EL (cell line): ENCODE measurements at places on chromosomes 5 and 9.

- peak; percentile 65 for DNase-seq
These were observed 98.9 kb downstream of the CSNK1G3 start for GRCh38 chr5:123610665-123611405.

- no peak for DNase-seq
These were observed 96.7 kb upstream of the RETREG1 start for GRCh38 chr5:16713386-16713928.

DNA sequence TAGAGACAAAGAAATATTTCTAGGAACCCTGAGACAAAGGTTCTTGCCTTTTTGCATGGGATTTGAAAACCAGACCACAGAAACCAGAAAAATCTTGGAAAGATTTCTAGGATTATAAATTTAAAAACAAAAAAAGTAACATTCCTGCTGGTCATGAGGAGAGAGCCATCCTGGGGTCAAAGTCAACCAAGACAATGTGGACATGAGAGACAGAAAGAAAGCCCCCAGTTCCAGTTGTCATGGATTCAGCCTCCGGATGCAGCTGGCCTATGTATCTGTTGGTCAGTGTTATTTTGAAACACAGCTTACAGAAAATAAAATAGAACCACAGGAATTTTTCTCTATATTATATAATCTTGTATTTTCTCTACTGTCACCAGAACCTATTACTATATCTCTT, 24.4 kb upstream of the RGMB start:
- DNase-seq = no peak

- no peak for DNase-seq
These were observed 291.2 kb downstream of the TMEM167A start for GRCh38 chr5:82785882-82786509.

- DNase-seq = no peak
These were observed 229.9 kb upstream of the GRIN3A start for GRCh38 chr9:101968392-101968791.

GRCh38 chr9:126619361-126620135, 5.8 kb downstream of the LMX1B start:
- no peak for DNase-seq

- no peak for DNase-seq
These were observed 546.6 kb upstream of the PTPRD start for GRCh38 chr9:11159318-11159862.

GRCh38 chr5:173410459-173411233, 82.4 kb upstream of the STC2 start:
- no peak for DNase-seq

DNA sequence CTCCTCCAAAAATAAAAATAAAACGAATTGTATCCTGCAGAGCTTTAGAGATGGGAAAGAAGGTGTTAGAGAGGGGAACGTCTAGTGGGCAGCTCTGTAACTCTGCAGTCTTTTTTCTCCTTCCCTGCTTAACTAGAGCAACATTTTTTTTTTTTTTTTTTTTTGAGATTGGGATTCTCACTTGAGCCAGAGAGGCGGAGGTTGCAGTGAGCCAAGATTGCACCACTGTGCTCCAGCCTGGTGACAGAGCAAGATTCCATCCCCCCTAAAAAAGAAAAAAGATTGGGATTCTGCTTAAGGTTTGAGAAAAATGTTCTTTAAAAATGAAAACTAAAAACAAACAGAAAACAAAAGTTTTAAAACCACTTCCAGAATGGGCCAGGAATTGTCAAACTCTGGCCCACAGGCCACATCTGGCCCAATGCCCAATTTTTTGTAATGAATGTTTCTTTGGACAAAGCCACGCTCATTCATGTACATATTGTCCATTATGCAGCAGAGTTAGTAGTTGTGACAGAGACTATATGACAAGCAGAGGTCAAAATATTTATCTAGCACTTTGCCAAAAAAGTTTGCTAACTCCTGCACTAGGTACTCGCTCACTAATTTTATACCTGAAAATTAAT, 98.5 kb downstream of the ZCCHC7 start:
- no peak for DNase-seq

GRCh38 chr9:113711251-113711650, 164.9 kb upstream of the ZNF618 start:
- no peak for DNase-seq

DNA sequence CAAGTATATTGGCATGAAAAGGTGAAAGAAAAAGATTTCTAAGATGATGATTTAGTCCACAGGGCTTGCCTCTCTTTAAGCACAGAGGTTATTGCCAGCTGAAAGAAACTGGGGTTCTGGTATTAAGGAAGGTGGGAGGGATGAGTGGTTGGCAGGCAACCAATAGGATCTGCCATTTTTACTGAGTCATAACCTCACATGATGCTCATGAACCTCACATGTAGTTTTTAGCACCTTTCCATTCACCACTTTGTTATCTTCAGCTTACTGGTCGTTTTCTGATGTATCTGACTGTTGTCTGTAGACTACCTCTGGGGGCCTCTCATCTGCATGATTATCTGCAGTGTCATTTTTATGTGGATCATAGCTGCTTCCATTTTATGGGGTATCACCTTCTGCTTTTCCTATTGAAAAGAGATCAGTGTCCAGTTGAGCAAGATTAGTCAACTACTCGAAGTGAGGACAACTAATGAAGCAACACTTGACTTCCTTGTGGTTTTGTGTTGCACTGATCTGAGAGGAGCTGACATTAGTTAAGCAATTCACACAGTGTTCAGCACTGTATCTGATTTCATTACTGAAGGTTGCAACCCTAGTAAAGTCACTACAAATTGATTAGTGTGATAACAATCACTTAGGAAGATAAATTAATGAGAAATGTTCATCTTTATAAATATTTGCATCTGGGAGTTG, 186.3 kb downstream of the SGCD start:
- no peak for DNase-seq

DNA sequence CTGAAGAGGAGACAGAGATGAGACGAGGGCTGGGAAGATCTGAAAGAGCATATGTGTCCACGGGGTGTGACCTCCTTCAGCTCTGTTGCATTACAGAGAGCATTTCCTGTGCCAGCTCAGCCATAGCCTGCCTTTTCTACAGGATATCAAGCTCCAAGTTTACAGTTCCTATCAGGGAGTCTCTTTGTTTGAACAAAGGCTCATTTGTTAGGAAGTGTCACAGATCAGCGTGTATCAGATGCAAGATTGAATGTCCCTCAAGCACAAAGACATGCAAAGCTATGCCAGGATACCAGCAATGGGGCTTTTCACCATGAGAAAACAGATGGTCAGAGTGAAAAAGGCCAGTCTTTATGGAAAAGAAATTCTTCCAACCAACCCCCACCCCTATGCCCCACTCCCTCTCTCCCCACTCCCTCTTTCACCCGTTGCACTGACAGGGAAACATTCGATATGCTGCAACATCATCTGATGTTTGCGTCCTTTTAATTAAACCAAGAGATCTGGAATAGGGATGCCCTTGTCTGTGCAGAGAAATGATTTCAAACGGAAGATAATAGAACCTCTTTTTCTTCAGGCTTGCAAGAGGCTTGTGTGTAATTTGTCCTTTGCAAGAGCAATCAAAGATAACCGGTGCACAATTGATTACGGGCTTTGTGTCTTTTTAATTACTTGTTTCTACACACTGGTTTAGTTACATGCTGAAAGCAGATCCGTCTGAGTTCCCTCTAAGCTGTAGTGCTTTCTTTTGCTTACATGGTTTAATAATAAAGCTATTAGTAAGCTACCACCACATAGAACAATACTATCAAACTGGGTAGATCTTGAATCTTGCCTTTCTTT, 263.1 kb upstream of the RGMB start:
- DNase-seq = peak; percentile 31

GRCh38 chr9:3857091-3857490, 331.3 kb upstream of the RFX3 start:
- no peak for DNase-seq

DNA sequence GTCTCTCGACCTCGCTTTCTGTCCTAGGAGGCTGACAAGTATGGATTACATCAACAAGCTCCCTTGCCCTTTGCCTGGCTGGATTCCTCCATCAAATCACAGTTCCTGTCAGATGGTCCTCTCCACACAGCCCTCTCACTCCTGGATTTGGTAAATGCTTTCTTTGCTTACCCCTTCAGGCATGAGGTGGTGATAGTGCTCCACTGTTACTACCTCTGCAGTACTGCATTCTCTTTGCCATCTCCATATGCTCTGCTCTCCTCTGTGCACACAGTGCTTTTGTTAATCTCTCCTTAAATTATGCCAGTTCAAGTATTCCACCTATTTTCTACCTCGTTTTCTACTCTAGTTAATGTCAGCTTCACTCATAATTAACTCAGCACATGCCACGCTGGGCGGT, 279.2 kb downstream of the DMAC1 start:
- no peak for DNase-seq

DNA sequence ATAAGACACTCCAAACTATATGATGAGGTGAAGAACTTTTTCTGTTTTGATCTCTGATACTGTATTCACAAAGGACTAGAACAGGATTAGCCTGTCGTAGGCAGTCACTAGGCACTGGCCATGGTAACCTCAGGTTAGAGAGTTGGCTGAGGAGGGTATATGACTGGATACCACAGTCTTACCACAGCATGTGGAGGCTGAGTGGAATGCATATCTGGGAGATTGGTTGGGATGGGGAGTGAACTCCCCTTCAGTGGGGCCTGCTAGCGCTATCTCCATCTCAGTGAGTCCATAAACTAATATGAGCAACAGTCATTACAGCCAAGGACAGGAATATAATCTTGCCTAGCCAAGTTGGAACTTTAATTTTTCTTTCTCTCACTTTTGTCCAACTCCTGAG, 339.1 kb downstream of the SPATA31D1 start:
- DNase-seq = no peak

DNA sequence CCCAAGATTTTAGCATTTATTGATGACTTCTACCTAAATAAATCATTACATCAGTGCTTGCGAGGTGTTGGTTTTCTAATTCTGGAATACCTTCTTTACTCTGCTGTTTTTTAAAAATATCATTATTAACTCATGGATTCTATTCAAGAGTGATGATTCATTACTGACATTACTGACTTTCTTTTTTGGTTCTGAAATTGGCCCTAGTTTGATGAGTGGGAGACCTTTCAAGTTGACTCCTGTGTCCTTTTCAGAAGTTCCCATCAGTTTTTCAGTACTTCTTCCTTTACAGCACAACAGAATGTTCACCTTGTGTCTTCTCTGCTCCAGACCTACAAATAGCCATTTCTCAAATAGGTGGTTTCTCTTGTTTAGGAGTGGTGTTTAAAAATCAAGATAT, 114.1 kb downstream of the PCSK5 start:
- DNase-seq = no peak

DNA sequence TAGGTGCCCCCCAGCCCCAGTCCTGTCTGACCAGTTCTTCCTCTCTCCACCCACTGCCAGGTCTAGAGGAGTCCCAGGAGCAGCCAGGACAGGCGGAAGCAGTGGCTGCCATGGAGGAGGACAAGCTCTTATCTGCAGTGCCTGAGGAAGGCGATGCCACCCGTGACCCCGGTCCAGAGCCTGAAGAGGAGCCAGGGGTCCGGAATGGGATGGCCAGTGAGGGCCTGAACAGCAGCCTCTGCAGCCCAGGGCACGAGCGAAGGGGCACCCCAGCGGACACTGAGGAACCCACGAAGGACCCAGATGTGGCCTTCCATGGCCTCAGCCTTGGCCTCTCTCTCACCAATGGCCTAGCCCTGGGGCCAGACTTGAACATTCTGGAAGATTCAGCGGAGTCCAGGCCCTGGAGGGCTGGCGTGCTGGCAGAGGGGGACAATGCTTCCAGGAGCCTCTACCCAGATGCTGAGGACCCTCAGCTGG, 13.8 kb downstream of the PSD2 start:
- DNase-seq = no peak

DNA sequence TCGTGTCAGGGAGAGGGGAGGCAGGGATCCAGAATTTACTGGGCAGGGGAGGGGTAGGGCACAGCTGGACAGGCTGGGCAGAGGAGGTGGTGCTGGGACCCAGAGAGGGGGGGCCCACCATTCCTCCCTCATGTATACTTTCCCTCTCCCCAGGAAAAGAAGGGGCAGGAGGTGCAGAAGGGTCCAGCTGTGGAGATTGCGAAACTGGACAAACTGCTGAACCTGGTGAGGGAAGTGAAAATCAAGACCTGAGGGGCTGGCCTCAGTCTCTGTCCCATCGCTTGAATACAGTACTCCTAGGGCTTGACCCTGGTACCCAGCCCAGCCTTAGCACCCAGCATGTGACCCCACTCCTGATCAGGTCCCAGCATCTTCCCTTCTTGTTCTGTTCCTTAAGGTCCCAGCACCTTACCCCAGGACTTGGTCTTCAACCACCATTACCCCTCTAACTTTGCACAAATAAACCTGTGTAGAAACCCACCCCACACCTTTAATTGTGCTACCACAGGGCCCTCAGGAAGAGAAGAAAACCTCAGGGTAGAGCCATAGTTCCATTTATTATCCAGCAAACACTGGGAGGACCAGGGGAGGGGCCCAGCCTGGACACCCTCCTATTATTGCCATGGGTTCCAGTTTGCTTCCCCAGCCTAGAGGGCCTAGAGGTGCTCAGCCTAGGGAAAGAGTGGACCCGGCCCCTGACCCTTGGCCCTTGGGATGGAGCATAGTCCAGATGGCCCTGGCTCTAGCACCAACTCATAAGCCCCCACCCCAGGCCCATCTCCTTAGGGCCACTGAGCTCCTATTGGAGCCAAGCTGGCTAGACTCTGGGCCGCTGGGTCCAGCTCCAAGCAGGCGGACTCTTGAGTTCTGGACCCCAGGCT, 2.0 kb downstream of the ENHO start:
- DNase-seq = no peak
